Stromal cell of bone marrow (primary cell): ENCODE measurements at places on chromosomes 4 and X.

GRCh38 chr4:67437974-67438713, 107.2 kb downstream of the CENPC start:
- peak; percentile 48 for DNase-seq

- DNase-seq, result peak; percentile 37
Measured at GRCh38 chr4:31081366-31081765, 361.2 kb downstream of the PCDH7 start.

DNA sequence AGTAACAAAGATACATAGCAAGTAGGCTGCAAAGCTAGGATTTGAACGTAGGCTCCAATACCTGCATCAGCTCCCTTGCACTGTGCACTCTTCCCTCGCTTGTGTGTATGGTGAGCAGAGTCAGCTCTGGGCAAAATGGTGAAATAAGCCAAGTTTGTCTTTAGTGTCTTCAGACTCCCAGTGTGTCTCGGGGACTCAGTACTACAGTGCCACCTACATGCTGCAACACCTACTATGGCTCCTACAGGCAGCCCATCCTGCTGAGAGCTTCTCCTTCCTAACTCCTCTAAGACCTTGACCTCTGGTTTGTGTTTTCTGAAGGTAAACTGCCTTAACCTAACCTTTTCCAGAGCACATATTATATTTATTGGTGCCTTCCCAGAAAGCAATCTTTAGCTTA, 42.5 kb downstream of the RTL9 start:
- no peak for DNase-seq

GRCh38 chr4:38837849-38838248, 18.8 kb downstream of the TLR6 start:
- no peak for DNase-seq

GRCh38 chrX:17655211-17656034, 81.9 kb upstream of the SCML1 start:
- DNase-seq, result no peak
